Fibroblast of lung (primary cell): ENCODE measurements at places on chromosomes 2 and 18. TPM values are rescaled to one million over a fixed set of nuclear protein-coding genes. Genes with fewer than 3 reads are reported as not detected.
A peak's percentile ranks its signal among the peaks of the same experiment; 100 is the strongest.

RASGRP3 gene
- 0.26 and 0.50 TPM in 2 replicates for total RNA-seq

KIF5C gene
- 0.17 and 0.51 TPM in 2 replicates for total RNA-seq

DNA sequence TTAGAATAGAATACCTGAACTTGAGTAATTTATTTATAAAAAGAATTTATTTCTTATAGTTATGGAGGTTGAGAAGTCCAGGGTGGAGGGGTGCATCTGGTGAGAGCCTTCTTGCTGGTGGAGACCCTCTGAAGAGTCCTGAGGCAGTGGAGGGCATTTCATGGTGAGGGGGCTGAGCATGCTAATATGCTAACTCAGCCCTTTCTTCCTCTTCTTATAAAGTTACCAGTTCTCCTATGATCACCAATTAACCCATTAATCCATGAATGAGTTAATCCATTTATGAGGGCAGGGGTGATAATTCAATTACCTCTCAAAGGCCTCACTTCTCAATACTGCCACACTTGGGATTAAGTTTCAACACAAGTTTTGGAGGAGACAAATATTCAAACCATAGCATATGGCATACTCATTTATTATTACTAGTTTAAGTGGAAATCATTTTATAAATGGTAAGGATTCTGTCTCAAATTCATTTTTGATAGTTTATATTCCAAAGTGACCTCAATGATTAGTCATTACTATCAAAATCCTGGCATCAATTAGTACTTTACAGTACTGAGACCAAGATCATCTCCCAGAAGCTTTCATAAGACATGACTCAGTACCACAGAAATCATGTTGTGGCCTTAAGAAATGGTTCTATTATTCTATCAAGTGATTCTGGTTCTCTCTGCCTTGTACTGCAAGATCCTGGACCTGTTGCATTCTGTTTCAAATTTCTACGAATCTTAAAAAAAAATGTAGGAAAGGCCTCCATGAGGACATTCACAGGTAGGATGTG, 5.5 kb downstream of the ZNF396 start:
- no peaks in the 10 kb centered on the region for H3K27me3 ChIP-seq
- H3K27ac ChIP-seq: no peak overlapping the region
- DNase-seq: peak; percentile 85
- H3K36me3 ChIP-seq: no peaks in the 10 kb centered on the region
- peaks cover 6% of the 10 kb centered on the region for H3K4me1 ChIP-seq
- no peak overlapping the region for H3K4me3 ChIP-seq

GRCh38 chr2:28681606-28682005, 70.0 kb upstream of the PPP1CB start:
- no peaks in the 10 kb centered on the region for H3K36me3 ChIP-seq
- H3K27ac ChIP-seq: no peak overlapping the region
- no peak overlapping the region for H3K4me3 ChIP-seq
- peaks cover 7% of the 10 kb centered on the region for H3K4me1 ChIP-seq
- no peaks in the 10 kb centered on the region for H3K27me3 ChIP-seq
- DNase-seq: no peak

DNA sequence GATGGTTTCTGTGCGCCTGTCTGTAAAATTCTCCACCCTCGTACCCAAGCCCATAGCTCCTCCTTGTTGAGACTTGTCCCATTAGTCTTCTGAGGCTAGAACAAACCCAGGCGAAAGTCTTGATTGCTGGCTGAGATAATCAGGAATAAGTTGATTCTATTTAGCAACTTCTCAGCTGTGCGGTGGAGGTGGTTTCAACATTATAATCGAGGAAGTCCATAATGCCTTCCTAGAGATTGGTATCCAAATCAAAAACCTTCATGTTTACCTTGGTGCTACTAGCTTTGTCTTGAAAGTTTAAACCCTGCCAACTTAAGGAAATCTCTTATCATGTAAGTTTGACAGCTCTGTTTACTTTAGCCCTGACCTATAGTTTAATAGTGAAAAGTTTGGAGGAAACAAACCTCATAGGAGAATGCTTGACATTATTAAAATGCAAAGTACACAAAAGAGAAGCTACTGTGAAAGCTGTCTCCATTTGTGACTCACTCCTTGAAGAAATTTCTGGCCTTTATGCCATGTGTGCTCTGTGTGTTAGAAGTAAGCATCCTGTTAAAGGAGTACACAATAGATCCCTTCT, 36.6 kb upstream of the DSC1 start:
- H3K4me1 ChIP-seq: no peaks in the 10 kb centered on the region
- H3K27ac ChIP-seq: no peak overlapping the region
- DNase-seq: no peak

RIOK3 gene
- 59.8 and 78.8 TPM in 2 replicates for total RNA-seq

ANKRD29 gene
- total RNA-seq: 4.1 and 6.9 TPM in 2 replicates

DNA sequence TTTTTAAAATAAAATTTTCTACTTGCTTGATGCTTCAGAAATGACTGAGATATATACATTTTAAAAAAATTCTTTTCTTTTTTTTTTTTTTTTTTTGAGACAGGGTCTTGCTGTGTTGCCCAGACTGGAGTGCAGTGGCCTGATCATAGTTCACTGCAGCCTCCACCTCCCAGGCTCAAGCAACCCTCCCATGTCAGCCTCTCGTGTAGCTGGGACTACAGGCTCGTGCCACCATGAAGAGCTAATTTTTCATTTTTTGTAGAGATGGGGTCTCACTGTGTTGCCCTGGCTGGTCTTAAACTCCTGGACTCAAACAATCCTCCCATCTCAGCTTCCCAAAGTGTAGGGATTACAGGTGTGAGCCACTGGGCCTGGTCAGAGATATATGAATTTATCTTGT, 12.9 kb downstream of the CYS1 start:
- H3K27ac ChIP-seq: no peak overlapping the region
- no peaks in the 10 kb centered on the region for H3K4me1 ChIP-seq
- no peaks in the 10 kb centered on the region for H3K36me3 ChIP-seq
- no peak overlapping the region for H3K4me3 ChIP-seq

UGT1A6 gene
- total RNA-seq: not detected in 2 replicates

- H3K4me1 ChIP-seq: no peaks in the 10 kb centered on the region
- H3K27me3 ChIP-seq: no peaks in the 10 kb centered on the region
- H3K36me3 ChIP-seq: no peaks in the 10 kb centered on the region
- no peak overlapping the region for H3K27ac ChIP-seq
Observed at GRCh38 chr18:49570836-49571235, 9.0 kb downstream of the LIPG start.

PJVK gene
- total RNA-seq: 2.1 and 4.3 TPM in 2 replicates

GRCh38 chr2:45131587-45131986, 122.3 kb upstream of the SIX2 start:
- H3K27ac ChIP-seq: no peak overlapping the region
- no peaks in the 10 kb centered on the region for H3K36me3 ChIP-seq
- H3K4me1 ChIP-seq: peaks cover 5% of the 10 kb centered on the region
- H3K27me3 ChIP-seq: peaks cover 7% of the 10 kb centered on the region

DNA sequence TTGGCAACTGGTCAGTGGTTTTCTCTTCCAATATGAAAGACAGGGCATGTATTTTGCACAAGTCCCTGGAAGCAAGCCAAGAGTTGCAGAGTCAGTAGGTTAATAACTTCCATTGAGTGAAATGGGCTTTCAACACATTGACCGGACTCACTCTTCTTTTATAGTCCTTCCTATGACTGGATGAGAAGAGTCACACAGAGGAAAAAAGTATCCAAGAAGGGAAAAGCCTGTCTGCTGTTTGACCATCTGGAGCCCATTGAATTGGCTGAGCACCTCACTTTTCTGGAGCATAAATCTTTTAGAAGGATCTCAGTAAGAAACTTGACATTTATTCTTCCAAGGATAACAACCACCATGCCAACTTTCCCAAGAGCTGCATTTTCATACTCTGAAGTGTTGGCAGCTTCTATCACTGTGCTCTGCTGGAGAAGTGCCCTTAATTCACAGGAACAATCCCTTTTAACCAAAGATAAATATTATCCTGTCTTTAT, 45.4 kb downstream of the RASGRP3 start:
- H3K27ac ChIP-seq: no peak overlapping the region
- peak; percentile 72 for DNase-seq
- no peaks in the 10 kb centered on the region for H3K27me3 ChIP-seq
- no peak overlapping the region for H3K4me3 ChIP-seq
- no peaks in the 10 kb centered on the region for H3K36me3 ChIP-seq

ABCB11 gene
- total RNA-seq: not detected in 2 replicates
